NCI-H1930 (cell line): ENCODE measurements at places on chromosomes 16 and 17.

DNA sequence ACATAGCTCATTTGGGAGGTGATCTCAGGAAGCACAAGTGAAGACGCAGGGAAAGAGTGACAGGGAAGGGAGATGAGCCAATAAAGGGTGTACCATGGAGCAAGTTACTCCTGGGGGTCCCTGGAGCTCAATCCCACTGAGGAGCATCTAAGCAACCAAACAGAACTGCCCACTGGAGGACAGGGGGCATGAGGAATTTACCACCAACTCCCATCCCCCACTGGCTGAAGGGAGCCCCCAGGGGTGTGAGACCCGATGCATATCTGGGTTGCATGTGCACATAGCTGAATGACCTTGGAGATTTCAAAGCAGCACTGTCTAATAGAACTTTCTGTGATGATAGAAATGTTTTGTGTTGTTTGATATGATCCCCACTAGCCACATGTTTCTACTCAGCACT, 29.6 kb downstream of the C16orf82 start:
- no peak for DNase-seq

DNA sequence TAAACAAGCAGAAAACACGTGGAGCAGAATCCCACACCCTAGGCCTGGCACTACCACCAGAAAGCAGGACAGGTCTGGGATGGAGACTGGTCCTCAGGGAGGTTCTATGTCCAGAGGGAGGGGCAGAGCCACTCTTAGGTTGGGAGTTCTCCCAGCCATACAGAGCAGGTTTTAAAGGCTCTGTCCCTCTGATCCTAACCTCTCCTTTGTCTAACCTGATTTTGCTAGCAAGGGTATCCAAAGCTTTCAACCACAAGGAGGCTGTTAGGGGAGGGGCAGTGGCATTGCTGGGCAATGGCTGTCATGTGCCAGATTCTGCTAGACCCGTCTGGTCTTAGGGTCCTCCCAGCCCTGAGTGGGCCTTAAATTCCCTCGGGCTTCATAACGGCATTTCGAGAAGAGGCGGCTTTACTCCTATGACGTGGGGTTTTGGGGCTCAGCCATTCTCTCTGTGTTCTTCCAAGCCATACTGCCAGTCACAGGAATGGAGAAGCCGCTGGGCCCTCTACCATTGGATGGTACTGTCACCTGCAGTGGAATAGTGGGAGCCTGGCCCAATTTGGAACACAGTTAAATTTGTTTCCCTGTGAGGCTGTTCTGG, 5.7 kb downstream of the TPPP3 start:
- no peak for DNase-seq

DNA sequence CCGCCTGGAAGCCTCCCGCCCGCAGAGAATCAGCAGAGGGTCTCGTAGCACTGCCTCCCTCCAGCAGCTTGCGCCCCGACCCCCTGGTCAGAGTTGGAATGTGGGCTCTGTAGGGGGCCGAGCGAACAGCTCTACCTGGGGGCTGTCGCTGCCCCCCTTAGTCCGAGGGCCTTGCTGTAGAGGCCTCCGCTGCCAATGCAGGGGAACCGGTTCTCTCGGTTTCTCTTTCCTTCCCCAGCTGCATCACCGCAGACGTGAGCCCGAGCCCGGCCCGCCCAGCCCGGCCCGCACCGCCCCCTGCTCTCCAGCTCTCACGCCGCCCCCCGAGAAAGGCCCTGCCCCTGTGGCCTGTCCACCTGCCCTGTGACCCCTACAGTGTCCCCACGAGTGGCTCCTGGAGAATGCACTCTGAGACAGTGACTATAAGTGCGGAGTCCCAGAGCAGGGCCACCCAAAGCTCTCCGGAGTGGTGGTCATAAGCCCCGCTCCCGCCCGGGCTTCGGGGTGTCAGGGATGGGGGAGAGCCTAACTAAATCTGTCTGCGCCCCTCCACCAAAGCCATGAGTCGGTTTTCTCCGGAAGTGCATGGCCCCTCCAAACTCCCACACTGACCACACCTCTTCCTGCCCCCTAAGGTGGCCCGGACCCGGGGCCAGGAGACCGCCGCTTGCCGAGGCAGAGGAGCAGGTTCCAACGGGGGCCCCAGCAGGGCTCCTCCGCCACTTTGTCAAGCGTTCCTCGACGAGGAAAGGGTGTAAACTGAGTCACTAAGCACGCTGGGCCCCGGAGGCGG, 1.7 kb downstream of the ARHGAP27 start:
- no peak for DNase-seq

GRCh38 chr16:47990676-47991075, 165.1 kb downstream of the ABCC12 start:
- no peak for DNase-seq

- DNase-seq: no peak
Measured at GRCh38 chr17:16882243-16882925, 89.5 kb downstream of the TNFRSF13B start.

- no peak for DNase-seq
Measured at GRCh38 chr16:58639230-58639629, 9.6 kb upstream of the CNOT1 start.

DNA sequence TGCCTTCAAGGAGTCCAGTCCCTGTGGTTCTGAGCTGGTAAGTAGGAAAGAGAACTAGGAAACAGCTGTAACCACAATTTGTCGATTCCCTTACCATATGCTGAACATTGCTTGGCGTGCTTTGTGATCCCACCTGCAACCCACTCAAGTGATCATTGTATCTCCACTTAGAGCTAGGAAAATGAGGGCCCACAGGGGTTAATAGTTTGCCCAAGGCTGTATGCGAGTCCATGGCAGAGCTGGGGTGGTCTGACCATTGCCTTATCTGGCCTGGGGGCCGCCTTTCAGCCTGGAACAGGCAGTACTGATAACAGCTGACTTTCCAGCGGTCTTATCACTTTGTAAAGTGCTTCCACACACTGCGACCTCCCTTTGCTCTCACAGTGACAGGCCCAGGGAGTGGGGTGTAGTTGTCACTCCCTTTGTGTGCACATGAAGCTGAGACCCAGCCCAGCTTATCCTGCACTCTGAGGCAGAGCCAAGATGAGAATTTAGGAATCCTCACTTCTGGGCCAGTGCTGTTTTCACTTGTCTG, 9.8 kb downstream of the MYL4 start:
- no peak for DNase-seq

GRCh38 chr17:81232616-81233241, 6.1 kb downstream of the TEPSIN start:
- no peak for DNase-seq

DNA sequence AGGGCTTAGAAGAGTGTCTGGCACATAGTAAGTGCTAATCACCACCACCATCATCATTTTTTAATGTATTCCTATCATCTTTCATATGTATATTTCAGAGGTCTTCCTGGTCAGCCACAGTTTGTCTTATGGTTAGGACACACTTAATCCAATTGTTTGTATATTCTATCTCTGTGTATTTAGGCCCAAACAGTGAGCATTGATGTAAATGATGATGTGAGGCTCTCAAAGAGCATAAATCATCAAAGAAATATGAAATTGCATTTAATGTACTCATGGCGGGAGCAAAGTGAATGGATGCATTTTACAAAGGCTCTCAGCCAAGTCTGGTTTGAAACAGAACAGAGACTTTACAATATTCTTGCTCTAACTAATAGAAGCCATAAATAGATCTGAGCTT, 24.1 kb upstream of the MPHOSPH6 start:
- DNase-seq: no peak

- DNase-seq: no peak
Measured at GRCh38 chr17:12320286-12320685, 299.6 kb downstream of the MAP2K4 start.

GRCh38 chr16:56915336-56916119, 16.4 kb upstream of the HERPUD1 start:
- no peak for DNase-seq

DNA sequence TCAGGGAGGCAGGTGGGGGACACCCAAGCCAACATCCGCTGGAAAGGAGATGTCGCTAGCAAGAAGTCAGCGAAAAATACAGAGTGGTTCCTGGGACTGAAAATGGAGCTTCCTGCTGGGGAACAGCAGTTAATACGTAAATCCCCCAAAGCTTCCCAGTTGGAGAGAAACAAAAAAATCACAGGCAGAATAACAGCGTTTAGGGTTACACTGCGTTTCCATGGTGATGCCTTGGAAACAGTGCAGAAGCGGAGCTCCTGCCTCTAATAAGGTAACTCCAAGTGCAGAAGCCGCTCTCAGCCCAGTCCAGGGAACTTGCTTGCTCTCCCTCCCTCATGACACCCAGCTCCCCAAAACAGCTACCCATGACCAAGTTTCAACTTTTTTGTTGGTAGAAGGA, 73.4 kb downstream of the PLD6 start:
- no peak for DNase-seq

DNA sequence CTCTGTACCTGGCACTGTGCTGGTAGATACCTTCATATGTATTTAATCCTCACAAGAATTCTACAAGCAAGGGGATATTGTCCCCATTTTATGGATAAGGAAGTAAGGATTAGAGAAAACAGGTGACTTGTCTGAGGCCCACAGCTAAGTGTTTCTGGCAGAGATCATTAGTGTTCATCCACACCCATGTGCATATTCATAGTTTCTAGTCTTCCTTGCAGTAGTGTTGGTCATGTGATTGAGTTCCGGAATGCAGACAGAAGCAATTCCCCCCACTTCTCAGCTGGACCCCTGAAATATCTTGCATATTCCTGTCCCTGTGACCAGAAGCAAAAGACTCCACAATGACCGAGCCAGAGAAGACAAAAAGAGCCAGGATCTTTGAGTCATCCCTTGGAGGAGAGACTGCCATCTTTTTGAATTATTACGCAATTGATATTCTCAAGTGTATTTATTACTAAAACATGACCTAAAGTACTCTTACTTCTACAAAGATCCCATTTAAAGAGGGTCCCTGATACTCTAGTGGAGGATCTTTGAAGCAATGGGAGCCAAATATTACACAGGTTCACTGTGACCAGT, 43.4 kb downstream of the SOX9 start:
- no peak for DNase-seq
